ENCODE measurements at places on chromosomes 6 and 20. TPM values are rescaled to one million over a fixed set of nuclear protein-coding genes. Genes with fewer than 3 reads are reported as not detected.

- peak overlapping the region; percentile 97 for H3K27ac ChIP-seq
- no peak for DNase-seq
- no peaks in the 10 kb centered on the region for H3K36me3 ChIP-seq
- H3K27me3 ChIP-seq, result no peaks in the 10 kb centered on the region
These were observed 1.7 kb downstream of the SOD2 start for GRCh38 chr6:159691133-159691962.

- DNase-seq, result no peak
- no peak overlapping the region for H3K4me3 ChIP-seq
- H3K4me1 ChIP-seq, result no peaks in the 10 kb centered on the region
- no peaks in the 10 kb centered on the region for H3K27me3 ChIP-seq
These were observed 128.8 kb downstream of the PHF3 start for GRCh38 chr6:63764318-63764916.

DNA sequence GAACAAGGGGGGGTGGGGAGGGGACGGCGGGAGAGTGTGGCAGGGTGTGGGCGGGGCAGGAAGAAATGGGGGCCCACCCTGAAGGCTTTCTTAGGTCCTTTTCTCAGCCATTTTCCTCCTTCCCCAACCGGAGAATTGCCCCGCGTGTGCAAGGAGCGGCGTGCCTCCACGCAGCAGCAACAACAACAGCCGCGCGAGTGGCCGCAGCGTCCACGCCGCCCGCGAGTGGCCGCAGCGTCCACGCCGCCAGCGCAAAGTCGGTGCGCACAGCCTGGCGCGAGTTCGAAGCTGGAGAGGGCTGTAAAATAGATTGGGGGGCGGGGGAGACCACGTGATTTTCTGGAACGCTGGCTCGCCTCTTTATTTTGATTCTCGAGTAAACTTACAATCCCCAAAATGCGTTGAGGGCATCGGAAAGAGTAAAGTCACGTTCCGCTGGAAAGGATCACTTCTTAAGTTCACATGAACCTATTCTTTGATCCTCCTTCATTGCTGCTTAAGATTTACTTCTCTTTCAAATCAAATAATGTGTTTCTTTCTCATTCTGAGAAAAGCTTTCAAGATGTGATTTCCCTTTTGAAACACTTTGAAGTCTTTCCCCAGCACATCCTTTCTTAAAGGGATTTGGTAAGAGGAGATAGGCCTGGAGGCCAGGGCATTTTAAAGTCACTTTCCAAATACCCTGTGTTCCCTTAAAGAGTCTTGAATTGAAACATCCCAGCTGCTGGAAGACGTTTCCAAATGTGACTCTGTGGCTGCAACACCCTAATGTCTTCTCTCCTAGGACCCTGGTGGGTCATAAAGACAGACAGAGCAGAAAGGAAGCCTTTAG lies 66.7 kb upstream of the ZNF217 start:
- peaks cover 15% of the 10 kb centered on the region for H3K4me1 ChIP-seq
- peak overlapping the region; percentile 72 for H3K27ac ChIP-seq
- H3K27me3 ChIP-seq, result no peaks in the 10 kb centered on the region
- H3K36me3 ChIP-seq, result no peaks in the 10 kb centered on the region
- H3K4me3 ChIP-seq, result no peak overlapping the region

DNA sequence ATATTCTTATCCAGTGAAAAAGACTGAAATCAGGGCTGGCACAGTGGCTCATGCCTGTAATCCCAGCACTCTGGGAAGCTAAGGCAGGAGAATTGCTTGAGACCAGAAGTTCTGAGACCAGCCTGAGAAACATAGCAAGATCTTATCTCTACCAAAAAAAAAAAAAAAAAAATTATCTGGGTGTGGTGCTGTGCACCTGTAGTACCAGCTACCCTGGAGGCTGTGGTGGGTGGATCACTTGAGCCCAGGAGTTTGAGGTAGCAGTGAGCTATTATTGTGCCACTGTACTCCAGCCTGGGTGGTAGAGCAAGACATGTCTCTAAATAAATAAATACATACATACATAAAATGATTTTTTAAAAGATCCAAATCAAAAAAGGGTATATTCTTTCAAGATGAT lies 6.3 kb downstream of the CALHM6 start:
- H3K4me3 ChIP-seq, result no peak overlapping the region
- H3K27ac ChIP-seq, result no peak overlapping the region
- H3K4me1 ChIP-seq, result no peaks in the 10 kb centered on the region
- H3K27me3 ChIP-seq, result no peaks in the 10 kb centered on the region
- DNase-seq, result no peak

- no peak overlapping the region for H3K4me3 ChIP-seq
- H3K27me3 ChIP-seq, result no peaks in the 10 kb centered on the region
These were observed 135.4 kb downstream of the FNDC1 start for GRCh38 chr6:159304641-159305040.

GRCh38 chr6:102848210-102848609 lies 1454.7 kb downstream of the GRIK2 start:
- no peak overlapping the region for H3K4me3 ChIP-seq
- H3K27me3 ChIP-seq, result no peaks in the 10 kb centered on the region
- DNase-seq, result no peak

GRCh38 chr20:41196653-41197225 lies 59.4 kb downstream of the PLCG1 start:
- H3K4me1 ChIP-seq, result no peaks in the 10 kb centered on the region
- H3K36me3 ChIP-seq, result no peaks in the 10 kb centered on the region
- H3K27me3 ChIP-seq, result no peaks in the 10 kb centered on the region
- no peak overlapping the region for H3K27ac ChIP-seq

DNA sequence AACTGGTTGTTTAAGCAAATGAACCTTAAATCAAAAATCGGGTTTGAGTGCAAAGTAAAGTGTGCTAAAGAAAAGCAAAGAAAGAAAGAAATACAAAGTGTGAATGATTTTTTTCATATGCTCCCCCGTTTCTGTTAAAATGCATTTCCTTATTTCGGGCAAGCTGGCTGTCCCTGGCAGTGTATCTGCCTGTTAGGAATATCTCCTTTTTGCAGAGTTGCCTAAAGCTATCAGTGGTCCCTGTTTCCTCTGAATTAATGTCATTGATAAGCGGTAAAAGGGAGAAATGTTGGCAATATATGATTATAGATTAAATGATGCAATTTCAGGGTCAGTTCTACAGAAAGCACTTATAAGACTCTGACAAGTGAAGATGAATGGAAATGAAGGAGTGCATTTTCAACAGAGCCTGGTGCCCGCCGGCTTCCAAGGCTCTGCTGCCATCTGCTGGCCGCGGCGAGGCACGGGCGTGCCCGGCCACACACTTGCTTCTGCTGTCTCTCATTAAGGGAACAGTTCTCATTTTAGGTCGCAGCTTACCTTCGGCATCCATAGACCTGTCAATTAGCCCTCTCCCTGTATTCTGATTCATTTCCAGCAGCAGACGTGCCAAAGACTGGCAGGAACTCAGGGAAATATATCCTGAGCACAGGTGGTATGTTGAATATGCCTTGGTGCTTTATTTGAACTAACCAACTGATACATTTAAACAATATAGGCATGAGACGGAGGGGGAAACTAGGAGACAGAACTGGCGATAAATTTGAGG lies 381.9 kb downstream of the C6orf118 start:
- H3K27ac ChIP-seq, result no peak overlapping the region
- H3K27me3 ChIP-seq, result peaks cover 6% of the 10 kb centered on the region
- DNase-seq, result peak; percentile 70
- no peak overlapping the region for H3K4me3 ChIP-seq
- no peaks in the 10 kb centered on the region for H3K4me1 ChIP-seq
- H3K36me3 ChIP-seq, result no peaks in the 10 kb centered on the region

- DNase-seq, result no peak
- H3K27ac ChIP-seq, result no peak overlapping the region
- no peaks in the 10 kb centered on the region for H3K36me3 ChIP-seq
- H3K4me1 ChIP-seq, result no peaks in the 10 kb centered on the region
- H3K27me3 ChIP-seq, result no peaks in the 10 kb centered on the region
These were observed 160.1 kb upstream of the BEND3 start for GRCh38 chr6:107275330-107275865.

DNA sequence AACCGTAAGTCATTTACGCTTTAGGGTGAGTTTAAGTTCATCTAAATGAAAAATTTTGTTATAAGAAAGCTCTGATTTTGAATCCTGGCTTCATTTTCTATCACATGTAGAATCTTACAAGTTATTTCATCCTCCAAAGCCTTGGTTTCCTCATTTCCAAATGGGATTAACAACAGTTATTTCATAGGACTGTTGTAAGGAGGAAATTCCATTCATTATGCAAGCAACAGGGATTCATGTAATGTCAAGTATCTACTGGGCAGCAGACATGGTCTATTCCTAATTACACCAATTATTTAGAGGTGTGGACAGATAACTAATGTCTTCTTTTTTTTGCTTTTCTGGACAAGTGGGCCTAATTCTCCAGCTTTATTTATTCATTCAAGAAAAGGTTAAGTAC lies 154.0 kb downstream of the PDSS2 start:
- no peaks in the 10 kb centered on the region for H3K4me1 ChIP-seq
- H3K4me3 ChIP-seq, result no peak overlapping the region
- H3K36me3 ChIP-seq, result no peaks in the 10 kb centered on the region
- H3K27me3 ChIP-seq, result no peaks in the 10 kb centered on the region

GRCh38 chr6:11423072-11423471 lies 114.5 kb upstream of the TMEM170B start:
- DNase-seq, result no peak
- H3K27ac ChIP-seq, result no peak overlapping the region
- no peak overlapping the region for H3K4me3 ChIP-seq
- no peaks in the 10 kb centered on the region for H3K27me3 ChIP-seq
- peaks cover 3% of the 10 kb centered on the region for H3K4me1 ChIP-seq

GRCh38 chr6:16854986-16855385 lies 93.7 kb upstream of the ATXN1 start:
- H3K27me3 ChIP-seq, result no peaks in the 10 kb centered on the region
- no peak for DNase-seq
- no peaks in the 10 kb centered on the region for H3K36me3 ChIP-seq
- no peak overlapping the region for H3K27ac ChIP-seq
- no peaks in the 10 kb centered on the region for H3K4me1 ChIP-seq
- no peak overlapping the region for H3K4me3 ChIP-seq

Gene HTR1E
- not detected for total RNA-seq

Gene ME1
- 54.4 TPM for total RNA-seq

Gene C6orf52
- total RNA-seq, result 1.9 TPM

Gene WFDC2
- not detected for total RNA-seq

Gene F13A1
- total RNA-seq, result 337 TPM

Gene PACRG
- 2.7 TPM for total RNA-seq

Gene TBXT
- not detected for total RNA-seq

Gene RAET1E
- 1.1 TPM for total RNA-seq

Gene PBOV1
- not detected for total RNA-seq

Data from adrenal gland (tissue), 19 donors.